NCI-H226 (cell line): ENCODE measurements at places on chromosomes 2 and 18.
A peak's percentile ranks its signal among the peaks of the same experiment; 100 is the strongest.

- DNase-seq, result no peak
Measured at GRCh38 chr2:202019689-202020450, 13.8 kb upstream of the FZD7 start.

GRCh38 chr2:133077269-133077822 is 407.3 kb upstream of the LYPD1 start:
- no peak for DNase-seq

DNA sequence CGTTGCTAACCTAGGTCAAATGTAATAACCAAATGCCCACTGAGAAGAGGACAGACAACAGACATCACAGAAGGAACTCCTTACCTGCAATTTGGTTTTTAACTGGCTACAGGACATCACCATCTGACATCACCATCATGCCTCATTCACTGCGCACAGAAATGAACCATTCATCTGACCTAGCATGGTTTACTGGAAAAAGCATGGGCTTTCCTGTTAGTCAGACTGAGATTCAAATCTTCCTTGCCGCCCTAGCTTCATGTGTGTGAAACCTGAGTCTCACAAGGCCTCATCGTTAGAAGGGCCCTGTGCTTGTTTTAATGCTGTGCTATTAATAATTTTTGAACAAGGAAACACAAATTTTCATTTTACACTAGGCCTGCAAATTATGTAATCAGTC is 1.1 kb upstream of the HIBCH start:
- no peak for DNase-seq

DNA sequence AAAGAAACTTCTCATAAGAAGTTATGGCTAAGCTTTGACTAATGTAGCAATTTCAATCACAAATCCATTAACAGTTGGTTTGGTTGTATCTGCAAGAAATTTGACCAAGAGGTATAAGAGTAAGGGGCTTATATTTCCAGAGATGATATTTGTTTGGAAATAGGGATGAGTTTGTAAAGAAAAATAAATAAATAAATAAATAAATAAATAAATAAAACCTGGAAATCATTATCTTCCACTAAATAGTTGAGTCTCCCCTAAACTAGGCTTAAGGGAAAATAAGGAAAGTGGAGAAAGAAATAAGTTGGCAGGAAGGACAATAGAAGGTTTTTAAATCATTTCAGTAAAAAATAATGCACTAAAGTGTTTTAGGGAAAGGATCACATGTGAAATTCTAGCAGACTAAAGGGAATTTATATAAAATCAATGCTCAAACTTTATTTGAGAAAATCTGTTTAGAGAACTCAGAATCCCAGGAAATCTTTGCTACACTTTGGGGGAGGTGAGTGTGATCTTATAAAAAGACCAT is 23.5 kb upstream of the SCN7A start:
- no peak for DNase-seq

DNA sequence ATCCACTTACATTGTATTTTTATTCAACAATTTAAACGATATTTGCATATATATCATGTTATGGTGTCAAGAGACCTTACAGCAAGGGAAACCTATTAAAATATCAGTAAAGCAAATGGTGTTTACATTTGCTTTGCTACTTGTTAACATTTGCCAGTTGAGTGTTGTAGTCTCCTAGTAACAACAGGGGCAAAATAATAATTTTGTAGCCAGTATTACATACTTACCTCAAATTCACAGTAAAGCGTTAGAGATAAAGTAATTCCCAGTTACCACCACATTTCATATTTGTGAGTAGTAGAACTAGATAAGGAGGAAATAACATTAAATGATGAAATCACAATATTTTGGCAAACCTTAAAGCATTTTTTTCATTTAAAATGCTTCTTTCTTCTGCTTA is 71.3 kb downstream of the FASTKD2 start:
- peak; percentile 24 for DNase-seq

DNA sequence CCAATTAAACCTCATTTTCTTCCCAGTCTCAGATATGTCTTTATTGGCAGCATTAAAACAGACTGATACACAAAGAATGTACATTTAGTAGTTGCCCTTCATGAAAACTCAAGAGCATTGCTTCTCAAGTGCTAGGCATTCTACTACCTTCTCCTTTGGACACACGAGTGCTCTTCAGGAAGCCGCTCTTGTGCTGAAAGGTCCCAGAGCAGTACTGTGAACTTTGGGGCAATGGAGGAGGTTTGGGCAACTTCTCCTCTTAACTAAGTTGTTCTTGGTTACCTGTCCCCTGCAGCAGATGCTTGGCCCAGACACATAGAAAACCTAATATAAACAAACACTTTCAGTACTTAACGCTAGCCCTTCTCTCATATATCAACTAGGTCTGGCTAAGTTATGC is 362.8 kb downstream of the DPP10 start:
- no peak for DNase-seq

- no peak for DNase-seq
Measured at GRCh38 chr2:63049211-63049969, 1.2 kb upstream of the OTX1 start.

DNA sequence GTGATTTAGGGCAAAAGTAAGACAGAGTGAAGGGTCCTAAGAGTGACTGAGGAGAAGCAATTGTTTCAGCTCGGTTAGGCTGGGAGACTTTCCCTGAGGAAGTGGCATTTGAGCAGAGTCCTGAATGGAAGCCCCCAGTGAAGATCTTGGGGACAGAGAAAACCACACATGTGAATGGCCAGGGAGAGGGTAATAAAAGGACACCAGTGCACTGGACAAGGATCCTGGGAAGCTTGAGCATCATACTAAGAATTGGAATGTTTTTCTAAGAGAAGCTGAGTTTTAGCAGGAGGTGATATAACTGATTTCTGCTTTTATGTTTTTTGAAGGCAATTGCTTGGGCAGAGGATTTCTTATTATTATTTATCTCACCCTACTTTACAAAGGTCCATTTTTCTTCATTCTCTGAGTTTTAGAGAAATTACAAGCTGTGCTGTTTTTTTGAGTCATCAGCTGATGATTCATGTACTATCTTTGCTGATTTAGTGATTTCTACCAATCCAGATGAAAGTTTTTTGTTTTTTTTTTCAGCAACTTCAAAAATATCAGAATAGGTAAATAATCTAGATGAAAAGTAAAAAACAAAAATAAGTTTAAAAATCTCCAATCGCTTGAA is 43.5 kb downstream of the MFSD6 start:
- DNase-seq, result no peak

DNA sequence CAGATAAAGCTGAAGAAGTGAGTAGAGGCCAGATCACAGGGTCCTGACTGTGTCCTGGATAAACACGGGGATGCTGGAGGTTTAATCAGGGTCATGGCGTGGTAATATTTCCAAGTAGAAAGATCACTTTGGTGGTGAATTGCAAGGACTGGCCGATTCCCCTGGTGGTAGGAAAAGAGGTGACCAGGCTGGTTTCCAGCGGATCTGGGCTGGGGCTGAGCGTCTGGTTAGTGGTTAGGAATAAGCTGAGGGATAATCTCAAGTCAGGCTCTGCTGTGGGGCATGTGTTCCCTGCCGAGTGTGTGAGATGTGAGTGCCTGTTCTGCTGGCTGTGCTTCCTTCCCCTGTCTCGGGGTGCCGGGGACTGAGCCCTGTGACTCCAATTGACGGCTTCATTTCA is 484.0 kb downstream of the TSN start:
- DNase-seq, result no peak

DNA sequence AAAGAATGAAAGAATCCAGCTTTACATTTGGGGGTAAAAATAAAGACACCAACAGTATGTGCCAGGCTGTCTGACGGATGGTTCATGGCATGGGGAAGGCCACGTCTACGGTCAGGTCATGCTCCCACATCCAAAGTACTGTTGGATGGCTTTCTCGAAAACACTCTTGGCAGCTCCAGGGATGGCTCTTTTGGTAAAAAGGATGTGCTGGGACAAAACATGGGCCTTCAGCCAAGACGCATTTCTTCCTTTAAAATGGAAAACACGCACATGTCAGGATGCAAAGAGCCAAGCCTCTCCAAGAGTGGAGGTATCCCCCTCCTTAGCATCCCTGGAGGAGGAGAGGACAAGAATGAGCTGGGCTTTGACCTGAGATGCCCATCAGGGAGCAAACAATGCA is 376.5 kb upstream of the KLHL29 start:
- DNase-seq, result no peak

- no peak for DNase-seq
Measured at GRCh38 chr2:240991378-240992263, 6.8 kb upstream of the SNED1 start.

DNA sequence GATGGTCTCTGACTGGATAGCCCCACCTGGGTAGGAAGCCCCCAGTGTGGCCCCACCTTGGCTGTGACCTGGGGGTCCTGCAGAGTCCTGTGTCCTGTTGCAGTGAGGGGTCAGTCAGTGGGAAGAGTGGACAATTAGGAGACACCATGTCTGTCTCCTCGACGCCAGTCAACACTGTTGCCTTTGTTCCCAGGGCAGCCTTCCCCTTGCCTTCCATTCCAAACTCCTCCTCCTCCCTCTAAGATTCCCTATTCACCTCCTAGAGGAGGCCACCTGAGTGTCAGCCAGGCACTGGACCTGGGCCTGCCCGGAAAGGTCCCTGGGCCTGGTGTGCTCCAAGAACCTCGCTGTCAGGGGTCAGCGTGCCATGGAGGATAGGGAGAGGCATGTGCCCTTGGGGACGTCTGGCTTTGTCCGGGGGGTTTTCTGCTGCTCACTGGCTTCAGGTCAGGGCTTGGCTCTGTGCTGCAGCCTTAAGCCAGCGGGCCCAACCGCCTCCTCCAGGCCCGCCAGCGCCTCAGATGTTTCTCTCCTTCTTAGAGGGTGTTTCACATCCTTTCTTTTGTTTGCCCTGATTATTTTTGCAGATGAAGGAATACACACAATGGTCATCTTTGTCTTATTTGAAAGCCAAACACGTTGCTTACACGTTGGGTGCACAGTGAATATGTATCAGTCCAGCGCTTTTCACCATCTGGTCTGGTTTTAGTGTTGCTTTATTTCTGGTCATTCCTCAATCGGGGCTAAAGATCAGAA is 68.9 kb downstream of the HPCAL1 start:
- DNase-seq, result no peak

DNA sequence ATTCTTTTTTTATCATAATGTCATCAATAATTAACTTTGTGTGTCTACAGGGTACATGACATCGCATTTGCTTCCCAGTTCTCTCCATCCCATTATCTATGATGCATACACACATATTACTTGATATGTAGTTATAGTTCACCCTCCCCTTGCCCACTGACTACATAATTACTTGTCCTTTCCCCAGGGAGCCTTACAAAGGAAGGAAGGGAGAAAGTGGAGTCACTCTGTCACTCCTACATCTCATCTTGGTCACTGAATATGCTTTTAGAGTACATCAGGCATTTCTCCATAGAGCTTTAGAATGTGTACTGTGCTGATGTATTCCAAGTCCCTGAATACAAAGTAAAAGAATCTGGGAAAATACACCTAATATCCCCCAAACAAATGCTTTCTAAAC is 6.0 kb upstream of the DTNA start:
- DNase-seq, result no peak

DNA sequence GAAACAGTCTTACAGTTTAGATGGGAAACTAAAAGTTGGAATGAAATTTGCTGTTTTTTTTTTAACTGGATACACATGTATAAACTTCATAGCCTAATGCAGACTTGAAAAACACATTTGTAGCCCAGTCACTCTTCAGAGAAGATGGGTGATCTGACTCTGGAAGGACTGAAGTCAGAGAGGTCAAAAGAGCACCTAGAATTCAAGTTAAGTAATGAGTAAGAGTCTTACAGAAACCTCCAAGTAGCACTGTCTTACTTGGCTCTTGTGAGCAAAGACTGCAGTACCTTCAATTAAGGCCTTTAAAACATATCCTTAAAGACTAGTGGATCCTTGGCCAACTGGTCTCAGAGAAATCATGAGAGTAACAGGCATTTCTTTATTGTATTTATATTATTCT is 41.9 kb downstream of the TRAPPC8 start:
- DNase-seq, result no peak

DNA sequence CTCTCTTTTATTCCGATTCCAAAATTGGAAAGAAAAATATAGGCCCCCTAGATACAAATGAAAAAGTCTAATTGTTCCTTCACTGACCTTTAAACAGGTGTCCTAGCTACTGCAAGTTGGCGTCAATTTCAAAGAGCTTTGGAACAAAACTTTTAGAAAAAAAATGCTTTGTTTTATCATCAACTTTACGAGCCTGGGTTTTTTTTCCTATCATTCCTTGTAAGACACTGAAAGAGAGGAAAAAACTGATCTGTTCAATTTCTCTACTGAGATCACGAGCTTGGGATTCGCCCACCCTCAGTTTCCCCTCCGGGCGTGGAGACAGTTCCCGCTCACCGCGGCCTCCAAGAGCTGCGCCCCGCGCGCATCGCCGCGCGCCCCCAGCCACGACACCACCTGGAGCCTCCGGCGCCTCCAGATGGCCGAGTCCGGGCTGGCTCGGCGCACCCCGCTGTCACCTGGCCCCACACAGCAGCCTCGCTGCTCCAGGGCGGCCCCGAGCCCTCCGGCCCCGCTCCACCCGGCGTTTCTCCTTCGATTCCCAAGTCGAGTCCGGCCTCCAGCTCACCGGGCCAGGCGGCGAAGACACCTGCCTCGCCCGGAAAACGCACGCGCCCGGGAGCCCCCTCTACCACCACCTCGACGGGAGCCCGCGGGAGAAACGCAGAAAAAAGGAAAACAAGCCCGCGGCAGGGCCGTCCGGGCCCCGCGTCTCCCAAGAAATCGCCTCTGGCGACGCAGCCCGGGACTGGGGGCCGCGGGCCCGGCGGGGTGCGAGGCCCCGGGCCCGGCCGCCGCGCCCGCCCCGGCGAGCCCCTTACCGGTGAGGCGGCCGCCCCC is 656 bp downstream of the TBC1D8 start:
- DNase-seq, result no peak

GRCh38 chr2:1833726-1834125 is 89.4 kb upstream of the PXDN start:
- DNase-seq, result no peak

- no peak for DNase-seq
Measured at GRCh38 chr2:53252115-53252514, 515.5 kb upstream of the CHAC2 start.

DNA sequence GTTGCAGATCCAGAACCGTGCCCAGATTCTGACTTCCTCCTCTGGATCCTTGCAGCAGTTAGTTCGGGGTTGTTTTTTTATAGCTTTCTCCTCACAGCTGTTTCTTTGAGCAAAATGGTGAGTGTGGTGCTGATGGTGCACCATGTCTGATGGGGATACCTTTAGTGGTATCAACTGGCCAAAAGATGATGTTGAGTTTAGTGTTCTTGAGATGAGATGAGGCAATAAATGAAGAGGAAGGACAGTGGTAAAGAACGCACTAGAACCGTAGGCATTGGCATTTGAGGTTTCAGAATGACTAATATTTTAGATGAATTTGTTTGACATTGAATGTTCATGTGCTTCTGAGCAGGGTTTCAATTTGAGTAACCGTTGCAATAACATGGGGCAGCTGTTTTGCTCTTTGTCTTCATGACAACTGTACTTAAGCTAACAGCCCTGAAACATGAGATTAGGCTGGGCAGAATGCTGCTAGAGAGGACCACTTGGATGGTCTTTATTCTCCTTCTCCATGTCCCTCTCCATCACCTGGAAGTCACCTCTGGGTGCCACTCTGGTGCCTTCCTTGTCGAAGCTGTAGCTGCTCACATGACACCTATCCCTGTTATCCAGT is 3.9 kb downstream of the CTLA4 start:
- no peak for DNase-seq

GRCh38 chr2:241859436-241860183 is 916 bp upstream of the PDCD1 start:
- no peak for DNase-seq

- no peak for DNase-seq
Measured at GRCh38 chr18:55343396-55344073, 244.5 kb downstream of the TCF4 start.

GRCh38 chr2:178271629-178272333 is 77.5 kb downstream of the OSBPL6 start:
- DNase-seq, result no peak
